ENCODE measurements at places on chromosomes 11 and 22.

- no peak for DNase-seq
These were observed 782.9 kb downstream of the BRD1 start for GRCh38 chr22:49044776-49045175.

- no peak for DNase-seq
These were observed 54.6 kb downstream of the GAB4 start for GRCh38 chr22:16953206-16954059.

DNA sequence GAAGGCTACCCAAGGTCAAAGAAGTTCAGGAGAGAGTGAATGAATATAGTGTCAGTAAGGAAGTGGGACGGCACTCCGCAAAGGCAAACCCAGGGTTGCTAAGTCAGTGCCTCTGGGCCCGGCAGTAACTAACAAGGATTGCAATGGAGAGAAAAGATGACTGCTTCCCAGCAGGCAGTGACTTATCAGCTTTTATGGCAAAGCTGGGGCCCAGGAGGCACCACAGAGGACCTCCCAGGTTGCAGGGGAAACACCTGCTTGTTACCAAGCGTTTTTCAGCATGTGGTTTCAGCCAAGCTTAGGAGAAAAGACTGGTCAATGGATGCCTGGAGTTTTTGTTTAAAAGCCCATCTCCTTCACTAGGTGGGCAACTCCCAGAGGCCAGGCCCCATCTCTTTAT is 11.3 kb downstream of the CACNG2 start:
- no peak for DNase-seq

- DNase-seq: no peak
These were observed 25.6 kb downstream of the MN1 start for GRCh38 chr22:27775758-27776649.

DNA sequence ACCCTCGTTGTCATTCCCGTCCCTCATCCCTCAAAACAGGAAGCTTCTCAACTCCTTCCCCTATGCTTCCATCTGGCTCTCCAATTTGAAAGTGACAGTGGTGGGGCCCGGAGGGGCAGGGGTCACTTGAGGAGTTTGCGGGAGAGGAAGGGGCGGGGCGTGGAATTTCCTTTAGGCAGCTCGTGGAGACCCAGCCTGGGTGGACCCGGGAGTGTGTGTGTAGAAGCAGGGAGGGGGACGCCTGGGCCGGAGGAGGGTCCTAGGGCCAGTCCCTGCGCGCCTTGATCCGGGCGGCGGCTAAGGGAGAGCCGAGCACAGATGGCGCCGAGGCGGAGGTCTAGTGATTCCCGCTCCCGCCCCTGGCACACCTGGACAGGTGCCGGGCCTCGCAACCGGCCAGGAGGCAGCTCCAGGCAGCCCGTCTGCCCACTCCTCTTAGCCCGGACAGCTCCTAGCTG is 7.8 kb upstream of the PAX6 start:
- no peak for DNase-seq

- no peak for DNase-seq
These were observed 530 bp downstream of the USP35 start for GRCh38 chr11:78189174-78189724.

- no peak for DNase-seq
These were observed 1.0 kb upstream of the TUBA8 start for GRCh38 chr22:18109410-18110193.

- DNase-seq: no peak
These were observed 350.7 kb upstream of the NARS2 start for GRCh38 chr11:78925387-78925786.

DNA sequence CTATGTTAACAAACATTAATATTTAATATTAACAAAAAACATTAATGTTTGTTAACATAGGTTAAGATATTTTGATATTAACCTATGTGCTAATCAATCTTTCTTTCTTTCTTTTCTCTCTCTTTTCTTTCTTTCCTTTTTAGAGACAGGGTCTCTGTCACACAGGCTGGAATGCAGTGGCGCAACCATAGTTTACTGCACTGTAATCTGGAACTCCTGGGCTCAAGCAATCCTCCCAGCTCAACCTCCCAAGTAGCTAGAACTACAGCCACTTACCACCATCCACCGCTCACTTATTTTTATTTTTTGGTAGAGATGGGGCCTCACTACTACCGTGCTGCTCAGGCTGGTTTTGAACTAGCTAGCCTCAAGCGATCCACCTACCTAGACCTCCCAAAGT is 13.2 kb downstream of the SIK3 start:
- DNase-seq: no peak

DNA sequence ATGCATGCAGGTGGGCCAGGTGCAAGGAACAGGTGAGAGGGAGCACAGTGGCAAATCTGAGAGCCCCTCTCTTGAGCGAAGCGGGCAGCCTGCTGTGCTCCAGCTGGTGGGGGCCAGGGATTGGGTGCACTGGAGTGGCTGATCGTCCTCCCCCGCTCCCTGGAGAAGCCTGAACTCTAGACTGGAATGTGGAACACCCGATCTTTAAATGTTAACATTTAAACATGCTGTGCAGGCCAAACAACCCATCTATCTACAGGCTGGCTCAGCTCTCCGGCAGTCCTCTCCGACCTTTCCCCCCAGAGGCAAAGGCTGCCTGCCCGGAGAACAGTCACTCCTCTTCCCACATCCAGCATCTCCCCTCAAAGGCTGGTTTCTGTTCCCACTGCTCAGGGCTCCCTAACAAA is 5.1 kb downstream of the MRGPRF start:
- DNase-seq: no peak
